ENCODE measurements at places on chromosomes 4 and X.

- no peak for DNase-seq
Measured at GRCh38 chr4:127775843-127776242, 6.3 kb upstream of the HSPA4L start.

DNA sequence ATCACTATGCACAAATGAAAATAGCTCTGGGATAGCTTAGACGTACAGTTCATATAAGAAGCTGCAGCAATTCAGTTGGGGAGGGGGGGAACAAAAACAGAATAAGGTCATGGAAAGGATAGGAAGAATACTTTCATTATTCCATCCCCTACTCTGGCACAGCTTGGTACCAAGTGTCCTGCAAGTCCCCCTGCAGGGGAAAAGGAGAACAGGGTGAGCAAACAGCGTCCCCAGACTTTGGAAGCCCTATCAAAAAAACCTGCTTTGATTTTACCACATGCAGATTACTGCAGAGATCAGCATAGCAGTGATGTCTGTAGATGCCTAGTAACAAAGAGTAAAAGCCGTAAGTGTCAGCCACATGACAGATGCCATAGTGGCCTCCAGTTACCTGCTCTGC is 209.4 kb upstream of the NEIL3 start:
- DNase-seq, result no peak

GRCh38 chrX:75546724-75547511 is 24.1 kb upstream of the ZDHHC15 start:
- no peak for DNase-seq

- DNase-seq, result no peak
Measured at GRCh38 chrX:108439426-108439942, at the start of gene COL4A5. COL4A5 (plus strand) TSS chrX:108439838; CDS start chrX:108440126, 288 bp downstream.

- no peak for DNase-seq
Measured at GRCh38 chr4:82919386-82919785, 18.9 kb downstream of the THAP9 start.

GRCh38 chr4:181909368-181909767 is 333.8 kb upstream of the TENM3 start:
- no peak for DNase-seq

DNA sequence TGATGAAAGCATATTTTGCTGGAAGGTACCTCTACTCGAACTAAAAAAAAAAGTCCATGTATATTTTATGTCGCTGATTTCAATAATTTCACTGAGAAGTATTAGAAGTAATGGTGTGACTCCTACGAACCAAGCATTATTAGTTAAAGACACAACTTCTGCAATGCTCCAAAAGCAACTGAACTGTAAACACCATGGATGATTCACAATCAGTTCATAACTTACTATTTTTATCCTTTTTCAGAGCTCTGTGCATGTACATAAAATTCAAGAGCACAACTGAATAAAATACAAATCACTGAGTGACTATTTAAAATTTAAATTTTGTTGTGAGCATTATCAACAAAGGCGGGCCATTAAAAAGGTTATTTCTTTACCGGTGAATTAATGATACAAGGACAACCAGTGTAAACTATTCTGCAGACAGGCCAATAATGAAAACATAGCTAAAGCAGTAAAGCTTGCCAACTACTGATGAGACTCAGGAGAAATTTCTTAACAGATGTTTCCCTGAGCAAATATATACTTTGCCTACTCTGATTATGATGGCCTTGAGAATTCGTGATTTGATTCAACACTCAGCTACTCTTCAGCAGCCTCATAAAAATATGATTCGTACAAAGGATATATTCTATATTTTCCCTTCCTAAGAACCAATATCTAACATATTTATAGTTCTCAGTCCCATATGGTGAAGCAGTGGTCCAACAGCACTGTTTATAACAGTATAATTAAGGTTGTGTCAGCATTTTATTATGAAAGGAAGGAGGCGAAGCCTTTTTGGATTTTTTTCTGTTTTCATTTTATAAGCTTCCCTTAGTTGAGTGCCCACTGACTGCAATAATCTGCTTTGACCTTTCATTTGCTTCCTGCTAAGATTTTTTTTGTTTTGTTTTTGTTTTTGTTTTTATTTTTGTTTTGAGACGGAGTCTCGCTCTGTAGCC is 62.8 kb upstream of the NEIL3 start:
- DNase-seq, result no peak

DNA sequence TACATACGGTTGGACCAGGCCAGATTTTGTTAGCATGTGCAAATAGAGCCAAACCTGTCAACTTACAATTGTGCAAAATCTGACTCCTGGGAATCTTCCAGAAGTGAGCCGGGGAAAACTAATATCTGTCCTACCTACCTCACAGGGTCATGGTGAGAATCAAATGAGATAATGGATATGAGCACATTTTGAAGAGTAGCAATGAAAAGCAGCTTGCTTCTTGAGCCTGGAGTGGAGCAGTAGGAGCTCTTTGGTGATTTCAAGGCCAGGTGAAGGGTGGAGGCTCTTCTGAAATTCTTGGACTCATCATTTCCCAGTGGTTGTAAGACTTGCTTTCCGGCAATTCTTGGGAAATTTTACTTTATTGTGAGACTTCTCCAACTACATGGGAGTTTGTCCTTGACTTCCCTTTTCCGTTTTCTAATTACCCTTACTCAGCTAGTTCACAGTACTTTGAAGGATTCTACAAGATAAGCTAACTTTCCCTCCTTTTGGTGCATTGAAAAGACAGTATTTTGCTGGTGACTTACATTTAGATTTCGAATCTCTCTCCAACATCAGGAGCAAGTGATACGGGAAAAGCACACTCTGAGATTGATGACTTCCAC is 12.2 kb downstream of the PLAC1 start:
- DNase-seq, result no peak

DNA sequence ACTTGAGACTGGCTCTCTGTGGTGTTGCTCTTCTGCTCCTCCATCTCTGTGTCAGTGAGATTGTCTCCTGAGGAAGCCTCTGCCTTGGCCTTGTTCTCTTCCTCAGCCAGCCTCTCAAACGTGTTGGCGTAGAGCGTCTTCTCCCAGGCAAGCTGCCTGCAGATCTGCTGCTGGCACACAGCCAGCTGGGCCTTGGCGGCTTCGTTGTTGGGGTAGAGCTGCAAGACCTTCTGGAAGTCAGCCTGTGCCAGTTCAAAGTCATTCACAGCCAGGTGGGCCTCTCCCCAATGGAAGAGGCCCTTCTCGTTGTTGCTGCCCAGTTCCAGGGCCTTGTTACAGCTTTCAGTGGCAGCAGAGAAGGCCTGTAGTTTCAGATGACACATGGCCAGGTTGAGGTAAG is 159.1 kb downstream of the NDST3 start:
- DNase-seq, result no peak

GRCh38 chr4:173936861-173937260 is 346.6 kb downstream of the FBXO8 start:
- DNase-seq, result no peak

- no peak for DNase-seq
Measured at GRCh38 chr4:1105662-1106061, 7.7 kb downstream of the RNF212 start.

DNA sequence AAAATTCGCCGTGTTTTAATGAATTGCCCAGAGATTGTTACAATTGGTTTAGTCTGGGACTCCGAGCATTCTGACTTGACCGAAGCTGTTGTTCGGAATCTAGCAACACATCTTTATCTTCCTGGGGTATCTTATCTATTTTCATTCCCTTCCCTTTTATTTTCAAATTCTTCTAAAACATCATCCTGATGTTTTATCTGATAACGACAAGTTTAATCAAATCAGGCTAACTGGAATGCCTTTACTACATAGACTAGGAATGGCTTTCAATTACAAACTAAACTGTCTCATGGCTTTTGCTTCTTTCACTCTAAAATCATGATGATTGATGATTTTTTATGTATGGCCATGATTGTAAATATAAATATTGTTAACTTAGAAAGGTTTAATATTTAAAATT is 48.0 kb downstream of the USP53 start:
- no peak for DNase-seq

DNA sequence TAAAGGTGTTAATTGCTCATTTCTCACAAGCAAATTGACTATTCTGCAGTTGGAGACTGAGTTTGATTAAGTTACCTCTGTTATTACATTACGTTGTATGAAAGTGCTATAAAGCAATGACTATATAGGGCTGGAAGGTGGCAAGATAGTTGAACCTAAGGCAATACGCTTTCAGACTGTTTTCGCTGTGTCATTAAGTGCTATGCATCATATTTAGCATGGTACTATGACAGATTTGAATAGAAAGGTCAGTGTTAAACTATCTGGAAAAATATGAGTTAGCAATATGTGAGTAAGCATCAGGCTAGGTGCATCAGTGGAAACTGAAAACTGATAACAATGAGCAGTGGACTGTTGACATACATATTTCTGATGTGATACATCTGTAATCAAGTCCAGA is 206.0 kb upstream of the ARHGAP24 start:
- no peak for DNase-seq

- no peak for DNase-seq
Measured at GRCh38 chr4:76606645-76607265, 171.7 kb downstream of the SHROOM3 start.

DNA sequence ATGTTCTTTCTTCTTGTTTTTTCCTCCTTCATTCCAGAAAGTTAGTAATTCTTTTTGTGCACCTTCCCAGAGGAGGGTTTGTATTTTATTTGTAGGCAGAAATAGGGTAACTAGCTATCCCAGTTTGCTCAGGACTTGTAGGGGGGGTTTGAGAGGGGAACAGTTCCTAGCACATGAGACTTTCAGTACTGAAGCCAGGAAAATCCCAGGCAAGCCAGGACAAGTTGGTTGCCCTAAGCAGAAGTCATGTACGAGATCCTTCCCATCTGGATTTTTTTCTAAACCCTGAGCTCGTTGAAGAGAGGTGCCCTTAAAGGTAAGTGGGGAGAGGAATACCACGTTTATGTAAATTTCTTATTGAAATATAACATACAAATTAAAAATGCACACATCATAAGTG is 15.6 kb upstream of the TAB3 start:
- DNase-seq, result no peak

DNA sequence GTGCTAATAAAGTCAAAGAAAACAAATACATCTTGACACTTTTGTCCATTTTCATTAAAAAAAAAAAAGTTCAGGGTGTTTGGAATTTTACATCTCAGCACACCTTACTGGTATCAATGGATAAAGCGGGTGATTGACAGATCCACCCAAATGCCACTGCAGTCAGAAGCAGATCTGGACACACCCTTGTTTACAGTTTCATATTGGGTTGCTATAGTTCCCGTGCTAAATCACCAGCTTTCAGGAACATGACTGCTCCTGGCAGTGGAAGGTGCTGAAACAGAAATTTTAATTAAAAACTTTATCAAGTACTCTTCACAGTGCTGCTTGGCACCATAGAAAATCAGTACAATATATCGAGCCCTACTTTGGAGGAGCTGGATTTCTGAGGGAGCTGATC is 116.3 kb downstream of the STOX2 start:
- DNase-seq, result no peak

GRCh38 chr4:16078195-16078760 is 5.5 kb downstream of the PROM1 start:
- no peak for DNase-seq

- no peak for DNase-seq
Measured at GRCh38 chr4:25513814-25514213, 136.8 kb downstream of the ANAPC4 start.

GRCh38 chr4:123209436-123209835 is 187.2 kb upstream of the SPRY1 start:
- DNase-seq, result no peak

- DNase-seq, result no peak
Measured at GRCh38 chrX:53186351-53186750, 38.7 kb downstream of the KDM5C start.

DNA sequence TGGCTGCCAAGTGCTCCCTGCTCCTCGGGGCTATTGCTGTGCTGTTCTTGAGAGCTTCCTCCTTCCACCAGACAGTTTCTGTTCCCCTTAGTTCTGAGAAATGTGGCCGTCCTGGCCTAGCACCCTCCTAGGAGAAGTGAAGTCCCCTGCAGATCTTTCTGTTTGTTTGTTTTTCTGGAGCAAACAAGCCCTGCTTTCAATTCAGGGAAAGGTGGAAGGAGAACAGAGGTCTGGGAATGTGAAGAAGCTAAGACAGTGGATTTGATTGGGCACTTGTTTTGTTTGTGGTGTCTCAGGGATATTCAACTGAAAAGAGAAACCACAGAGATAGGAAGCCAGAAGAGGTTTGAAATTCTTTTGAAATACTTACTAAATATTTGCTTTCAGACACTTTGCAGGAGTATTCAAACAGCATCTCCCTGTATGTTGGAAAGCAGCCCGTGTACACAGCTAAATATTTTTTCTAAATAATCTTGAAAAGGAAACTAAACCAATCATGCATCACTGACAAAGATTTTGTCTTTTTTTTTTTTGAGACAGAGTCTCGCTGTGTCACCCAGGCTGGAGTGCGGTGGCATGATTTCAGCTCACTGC is 36.5 kb upstream of the PPM1K start:
- no peak for DNase-seq

DNA sequence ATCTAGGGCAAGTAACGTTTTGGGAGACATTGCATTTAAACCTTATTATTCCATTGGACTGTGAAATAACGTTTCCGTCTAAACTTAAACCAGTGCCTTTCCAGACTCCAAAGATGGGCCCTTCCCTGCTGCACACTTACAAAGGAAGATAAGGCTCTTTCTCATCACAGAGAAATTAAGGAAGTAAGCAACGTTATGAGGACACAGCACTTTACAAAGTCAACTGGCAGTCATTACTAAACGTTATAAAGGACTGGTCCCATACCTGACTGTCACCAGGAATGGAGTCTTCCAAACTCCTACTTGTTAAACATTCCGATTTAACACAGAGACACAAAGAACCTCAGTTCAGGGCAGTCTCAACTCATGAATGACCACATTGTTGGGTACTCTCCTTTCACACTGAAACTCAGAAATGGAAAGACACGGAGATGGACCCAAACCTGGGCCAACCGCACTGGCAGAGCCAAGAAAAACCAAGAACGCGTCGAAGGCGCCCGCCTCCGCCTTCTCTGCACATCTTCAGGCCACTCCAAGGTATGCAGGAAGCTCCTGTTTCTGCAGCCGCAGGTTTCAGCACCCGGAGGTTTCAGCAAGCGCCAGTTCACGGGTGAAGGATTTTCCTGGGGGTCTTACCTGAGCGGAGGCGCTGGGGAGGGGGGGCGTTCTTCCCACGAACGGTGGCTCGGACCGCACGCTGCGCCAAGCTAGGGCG is 670 bp downstream of the PAPSS1 start:
- no peak for DNase-seq

DNA sequence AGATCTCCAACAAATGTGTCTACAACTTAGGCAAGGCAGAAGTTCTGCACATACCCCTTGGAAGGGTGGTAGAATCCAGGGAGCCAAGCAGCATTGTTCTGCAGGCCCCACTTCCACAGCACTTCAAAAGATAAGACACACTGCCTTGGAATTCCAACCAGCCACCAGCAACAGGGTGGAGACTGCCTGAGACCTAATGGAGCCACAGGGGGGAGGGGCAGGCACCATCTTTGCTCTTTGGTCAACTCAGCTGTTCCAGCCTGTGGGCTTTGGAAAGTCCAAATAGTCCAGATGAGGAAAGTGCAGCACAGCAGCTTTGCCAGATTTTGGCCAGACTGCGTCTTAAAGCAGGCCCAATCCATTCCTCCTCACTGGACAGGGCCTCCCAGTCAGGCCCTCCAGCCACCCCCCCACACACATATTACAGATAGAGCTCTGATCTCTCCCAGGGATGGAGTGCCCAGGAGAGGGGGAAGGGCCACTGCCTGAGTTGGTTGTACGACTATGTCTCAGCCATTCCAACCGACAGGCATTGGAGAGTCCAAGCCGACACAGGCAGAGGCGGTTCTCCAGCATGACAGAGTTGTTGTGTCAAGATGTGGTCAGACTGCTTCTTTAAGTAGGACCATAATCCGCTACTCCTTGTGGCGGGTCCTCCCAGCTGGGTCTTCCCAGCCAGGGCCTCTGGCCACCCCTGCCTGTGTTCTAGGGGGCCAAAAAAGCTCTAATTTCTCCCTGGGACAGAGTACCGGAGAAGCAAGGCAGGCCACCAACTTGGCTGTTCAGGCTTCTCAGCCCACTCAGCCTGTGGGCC is 42.5 kb upstream of the ANTXR2 start:
- no peak for DNase-seq

All from stimulated activated CD4-positive, alpha-beta T cell treated with anti-CD3 and anti-CD28 coated beads, TNF-alpha, amount 100 ng/mL, for 1 hour (primary cell).